Left cardiac atrium (tissue), 4 donors: ENCODE measurements at places on chromosomes 13 and 19.

DNA sequence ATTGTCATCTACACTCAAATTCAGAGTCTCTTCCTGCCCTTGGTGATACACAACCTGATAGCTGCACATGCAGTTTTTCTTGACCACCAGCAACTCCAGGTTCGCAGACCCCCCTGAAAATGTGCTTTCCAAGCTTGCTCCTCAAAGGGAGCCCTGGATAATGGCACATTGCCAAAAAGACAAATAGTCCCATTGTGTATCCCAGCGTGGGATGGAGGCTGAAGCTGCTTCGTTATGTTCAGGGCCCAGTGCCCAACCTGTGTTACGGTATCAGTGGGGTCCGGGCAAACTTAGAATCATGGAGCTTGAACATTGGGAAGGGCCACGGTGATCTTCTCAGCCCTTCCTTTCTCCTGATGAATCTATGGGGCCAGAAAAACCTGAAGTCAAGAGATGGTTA is 173.0 kb downstream of the TEX29 start:
- DNase-seq, result no peak

DNA sequence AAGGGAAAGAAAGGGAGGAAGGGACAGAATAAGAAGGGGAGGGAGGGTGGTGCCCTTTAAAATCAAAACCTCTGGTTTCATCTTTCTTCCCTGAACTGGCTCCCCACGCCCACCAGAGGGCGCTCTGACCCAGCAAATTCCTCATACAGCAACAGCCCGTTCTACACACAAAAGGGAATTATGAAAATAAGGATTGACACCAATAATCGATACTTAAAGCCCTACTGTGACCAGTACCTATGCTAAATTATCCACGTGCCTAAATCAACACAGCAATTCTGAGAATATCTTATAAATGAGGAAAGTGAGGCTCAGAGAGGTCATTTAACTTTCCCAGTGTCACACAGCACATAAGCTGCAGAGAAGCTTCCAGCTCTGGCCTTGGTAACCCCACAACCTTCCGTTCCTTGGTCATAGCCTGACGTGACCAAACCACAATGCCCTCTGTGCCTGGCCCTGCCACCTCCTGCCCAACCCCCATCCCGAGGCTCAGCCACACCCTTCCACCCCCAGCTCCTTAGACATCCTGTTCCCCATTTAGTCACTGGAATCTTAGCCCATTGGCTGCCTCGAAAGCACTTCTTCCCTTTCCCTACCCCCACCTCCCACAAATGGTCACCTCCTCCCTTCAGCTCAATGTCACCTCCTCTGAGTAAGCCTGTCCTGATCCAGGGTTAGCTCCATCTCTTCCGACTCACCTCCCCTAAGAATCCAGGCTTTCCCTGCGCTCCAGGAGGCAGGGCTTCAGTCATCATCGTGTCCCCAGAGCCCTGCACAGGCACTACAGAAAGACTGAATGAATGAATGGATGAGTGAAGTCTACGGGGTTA is 34.2 kb upstream of the PNMA8B start:
- DNase-seq, result peak; percentile 71

DNA sequence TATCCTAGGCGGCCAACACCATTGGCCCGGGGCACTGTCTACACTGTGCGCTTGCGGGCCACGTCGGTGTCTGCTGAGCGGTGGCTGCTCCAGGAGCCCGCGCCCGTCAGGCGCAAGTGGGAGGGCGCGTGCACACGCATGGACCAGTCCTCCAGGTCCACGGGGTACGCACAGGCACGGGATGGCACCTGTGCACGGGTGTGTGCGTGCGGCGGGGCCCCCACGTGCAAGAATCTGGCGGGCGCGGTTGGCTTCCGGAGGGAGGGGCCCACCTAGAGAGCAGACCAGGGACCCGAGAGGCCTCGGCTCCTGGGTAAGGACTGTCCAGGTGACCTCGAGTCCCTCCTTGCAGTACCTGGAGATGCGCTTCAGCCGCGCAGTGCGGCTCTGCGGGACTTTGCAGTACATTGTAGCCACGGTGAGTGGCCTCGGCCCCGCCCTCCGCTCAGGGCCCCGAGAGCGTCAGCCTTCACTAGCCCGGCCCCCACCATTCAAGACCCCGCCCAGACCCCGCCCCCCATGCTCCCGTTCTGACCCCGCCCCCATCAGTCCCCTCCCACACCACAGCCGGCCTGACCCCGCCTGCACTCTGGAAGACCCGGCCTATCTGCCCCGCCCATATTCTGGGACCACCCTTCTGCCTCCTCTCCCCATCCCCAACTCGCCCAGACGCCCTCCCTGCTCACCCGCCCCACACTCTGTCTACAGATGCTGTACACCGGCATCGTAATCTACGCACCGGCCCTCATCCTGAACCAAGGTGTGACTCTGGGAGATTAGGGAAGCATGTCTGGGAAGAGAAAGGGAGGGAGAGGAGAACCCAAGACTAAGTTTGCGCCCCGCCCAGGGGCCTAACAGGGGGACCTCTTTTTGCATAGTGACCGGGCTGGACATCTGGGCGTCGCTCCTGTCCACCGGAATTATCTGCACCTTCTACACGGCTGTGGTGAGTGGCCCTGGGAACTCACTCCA is 2.3 kb downstream of the SLC5A5 start:
- peak; percentile 43 for DNase-seq

DNA sequence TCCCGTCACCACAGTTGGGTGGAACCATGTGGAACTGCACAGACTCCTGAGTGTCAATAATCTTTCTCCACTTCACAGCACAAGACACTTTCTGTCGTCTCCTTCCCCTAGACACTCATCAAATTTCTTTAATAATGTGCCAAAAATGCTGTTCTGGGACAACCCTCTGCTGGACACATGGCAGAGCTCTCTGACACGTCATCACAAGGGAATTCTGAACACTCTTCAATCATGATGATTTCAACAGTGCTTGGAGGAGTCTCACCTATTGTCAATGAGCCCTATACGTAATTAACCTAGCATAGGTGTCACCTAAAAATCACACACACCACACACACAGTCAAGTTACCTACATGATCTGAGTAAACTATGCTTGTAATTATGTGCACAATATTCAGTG is 141.3 kb downstream of the STOML3 start:
- DNase-seq, result no peak

- peak; percentile 97 for DNase-seq
These were observed 1.4 kb upstream of the BCL3 start for GRCh38 chr19:44746946-44747738.

DNA sequence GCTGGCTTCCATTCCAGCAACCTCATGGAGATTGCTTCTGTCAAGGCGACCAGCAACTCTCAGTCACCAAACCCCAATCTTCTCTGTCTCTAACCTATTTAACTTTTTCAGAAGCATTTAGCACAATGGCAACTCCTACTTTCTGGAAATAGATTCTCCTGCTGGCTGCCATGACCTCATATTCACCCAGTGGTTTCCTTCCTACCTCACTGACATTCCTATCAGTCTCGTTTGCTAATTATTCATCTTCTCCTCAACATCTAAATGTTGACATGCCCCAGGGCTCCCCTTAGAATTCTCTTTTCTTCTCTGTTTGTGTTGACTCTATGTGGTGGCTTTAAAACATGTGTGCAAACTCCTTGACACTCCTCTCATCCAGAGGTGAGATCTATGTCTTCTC is 106.7 kb downstream of the OLFM4 start:
- DNase-seq, result no peak

DNA sequence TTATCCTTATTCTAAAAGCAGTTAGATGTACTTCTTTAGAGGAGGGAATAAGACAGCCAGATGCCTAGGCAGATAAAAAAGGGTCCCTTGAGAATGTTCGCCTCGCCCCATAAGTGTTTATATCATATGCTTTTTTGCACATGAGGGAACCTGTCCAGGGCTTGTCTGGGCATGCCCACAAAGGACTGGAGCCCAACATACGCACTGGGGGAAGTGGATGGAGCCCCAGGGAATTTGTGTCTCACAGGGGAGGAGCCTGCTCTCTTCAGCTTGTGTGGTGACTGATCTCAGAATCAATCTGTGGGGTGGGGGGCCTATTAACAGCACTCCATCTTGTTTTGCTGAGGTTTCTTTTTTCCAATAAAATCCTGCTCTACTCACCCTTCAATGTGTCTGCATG is 22.6 kb downstream of the MED4 start:
- no peak for DNase-seq
